ENCODE measurements at places on chromosomes 16 and 17.

DNA sequence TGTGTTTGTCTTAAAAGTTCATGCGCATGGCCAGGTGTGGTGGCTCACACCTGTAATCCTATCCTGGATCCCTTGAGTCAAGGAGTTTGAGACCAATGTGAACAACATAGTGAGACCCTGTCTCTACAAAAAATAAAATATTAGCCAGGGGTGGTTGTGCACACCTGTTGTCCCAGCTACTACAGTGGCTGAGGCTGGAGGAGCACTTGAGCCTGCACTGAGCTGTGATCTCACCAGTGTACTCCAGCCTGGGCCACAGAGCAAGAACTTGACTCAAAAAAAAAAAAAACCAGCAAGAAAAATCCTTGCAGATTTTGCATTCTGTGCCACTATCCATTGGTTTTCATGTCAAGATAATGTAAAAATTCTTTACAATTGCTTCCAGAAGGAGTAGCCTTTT lies 8.2 kb downstream of the KSR1 start:
- DNase-seq, result no peak

DNA sequence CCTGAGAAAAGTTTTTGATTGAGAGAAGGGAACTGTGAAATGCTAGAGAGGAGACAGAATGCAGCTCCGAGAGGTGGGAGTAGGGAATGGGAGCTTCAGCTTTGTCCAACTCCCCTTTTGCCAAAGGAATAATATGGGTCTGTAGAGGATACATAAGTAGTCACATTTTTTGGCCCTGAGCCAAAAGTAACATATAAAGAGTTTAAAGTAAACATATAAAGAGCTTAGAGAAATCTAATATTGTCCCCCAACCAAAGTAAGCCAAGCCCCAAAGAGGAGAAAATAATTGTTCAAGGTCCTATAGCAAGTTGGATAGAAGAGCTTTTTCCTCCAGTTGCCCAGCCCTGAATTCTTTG lies 215.1 kb downstream of the TMEM114 start:
- DNase-seq, result no peak

DNA sequence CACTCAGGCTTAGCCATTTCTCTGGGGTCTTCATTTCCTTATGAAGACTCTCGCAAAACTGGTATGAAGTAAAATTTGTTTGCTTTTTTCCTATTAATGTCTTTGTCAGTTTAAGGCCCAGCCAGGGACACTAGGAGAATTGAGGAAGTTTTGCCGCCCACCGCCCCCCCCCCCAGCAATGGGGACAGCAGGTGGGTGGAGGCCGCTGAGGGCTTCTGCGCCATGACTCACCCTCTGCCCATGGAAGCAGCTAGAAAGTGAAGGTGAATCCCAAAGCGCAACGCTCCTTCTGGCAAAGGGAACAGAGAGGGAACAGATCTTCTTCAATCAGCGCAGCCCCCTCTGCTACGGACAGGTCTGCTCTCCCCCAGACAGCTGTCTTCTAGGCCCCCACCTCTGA lies 49.7 kb downstream of the MARF1 start:
- DNase-seq, result no peak

- no peak for DNase-seq
Observed at GRCh38 chr16:47299587-47299986, 155.8 kb upstream of the NETO2 start.

DNA sequence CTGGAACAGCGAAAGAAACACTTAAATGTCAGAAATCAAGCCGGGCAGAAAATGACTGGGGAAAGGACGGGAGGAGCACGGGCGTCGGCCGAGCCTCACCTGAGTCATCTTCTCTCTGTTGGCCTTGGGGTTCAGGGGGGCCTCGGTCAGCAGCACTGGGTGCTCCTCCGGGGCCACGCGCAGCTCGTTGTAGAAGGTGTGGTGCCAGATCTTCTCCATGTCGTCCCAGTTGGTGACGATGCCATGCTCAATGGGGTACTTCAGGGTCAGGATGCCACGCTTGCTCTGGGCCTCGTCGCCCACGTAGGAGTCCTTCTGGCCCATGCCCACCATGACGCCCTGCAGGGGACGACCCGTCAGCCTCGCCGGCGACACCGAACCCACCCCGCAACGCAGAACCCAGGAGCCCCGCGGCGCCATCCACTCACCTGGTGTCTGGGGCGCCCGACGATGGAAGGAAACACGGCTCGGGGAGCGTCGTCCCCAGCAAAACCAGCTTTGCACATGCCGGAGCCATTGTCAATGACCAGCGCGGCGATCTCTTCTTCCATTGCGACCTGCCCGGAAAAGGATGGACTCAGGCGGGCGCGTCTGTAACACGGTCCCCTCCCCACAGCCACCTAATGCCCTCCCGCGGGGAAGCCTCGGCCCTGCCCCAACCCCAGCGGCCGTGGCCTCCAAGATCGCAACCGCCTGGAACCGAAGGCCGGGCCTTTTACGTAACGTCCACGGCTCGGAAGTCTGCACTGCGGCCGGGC lies 616 bp downstream of the ACTG1 start:
- no peak for DNase-seq

GRCh38 chr16:66851166-66851964 lies 7.2 kb downstream of the CA7 start:
- DNase-seq, result no peak

DNA sequence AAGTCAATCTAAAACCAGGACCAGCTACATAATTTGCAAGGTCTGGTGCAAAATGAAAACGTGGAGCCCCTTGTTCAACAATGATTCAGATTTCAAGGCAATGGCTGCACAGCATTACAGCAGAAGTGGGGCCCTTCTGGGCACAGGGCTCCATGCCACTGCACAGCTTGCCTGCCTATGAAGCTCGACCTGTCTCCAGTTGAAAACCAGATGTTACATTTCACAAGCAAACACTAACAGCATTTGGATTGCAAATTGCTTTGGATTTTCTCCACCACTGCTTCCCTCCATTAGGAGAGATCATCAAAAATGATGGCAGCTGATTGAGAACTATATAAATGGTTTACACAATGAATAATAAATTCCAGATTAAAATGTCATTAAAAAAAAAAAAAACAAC lies 551.4 kb upstream of the ZFHX3 start:
- no peak for DNase-seq

GRCh38 chr17:32814836-32815235 lies 62.1 kb downstream of the MYO1D start:
- no peak for DNase-seq

GRCh38 chr17:28466001-28466400 lies 7.4 kb upstream of the SLC13A2 start:
- peak; percentile 5 for DNase-seq

- DNase-seq, result no peak
Observed at GRCh38 chr16:55434000-55434399, 45.0 kb upstream of the MMP2 start.

GRCh38 chr17:36667922-36668321 lies 66.5 kb downstream of the MRM1 start:
- no peak for DNase-seq

GRCh38 chr17:36777118-36777517 lies 160.2 kb upstream of the LHX1 start:
- no peak for DNase-seq

DNA sequence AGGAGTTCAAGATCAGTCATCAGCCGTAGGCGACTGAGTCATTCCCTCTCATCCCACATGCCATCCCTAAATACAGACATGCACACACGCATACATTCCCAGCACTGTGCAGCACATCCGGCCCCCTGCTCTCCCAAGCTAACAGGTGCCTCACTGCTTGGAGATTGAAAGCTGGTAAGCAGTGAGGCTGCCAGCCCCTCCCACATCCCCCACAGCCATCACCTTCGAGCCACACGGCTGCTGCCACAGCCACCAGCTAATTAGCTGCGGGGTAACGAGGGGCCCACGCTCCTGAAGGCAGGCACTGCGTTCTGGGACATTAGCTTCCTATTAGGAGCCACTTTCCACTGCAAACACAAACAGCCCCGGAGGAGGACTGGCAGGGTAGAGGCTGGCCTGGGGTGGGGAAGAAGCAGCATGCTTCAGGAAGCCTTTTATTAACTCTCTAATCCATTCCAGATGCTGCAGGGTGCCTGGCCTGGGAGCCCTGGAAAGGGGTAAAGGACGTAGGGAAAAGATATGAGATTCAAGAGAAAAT lies 179.6 kb downstream of the CCT6B start:
- no peak for DNase-seq

DNA sequence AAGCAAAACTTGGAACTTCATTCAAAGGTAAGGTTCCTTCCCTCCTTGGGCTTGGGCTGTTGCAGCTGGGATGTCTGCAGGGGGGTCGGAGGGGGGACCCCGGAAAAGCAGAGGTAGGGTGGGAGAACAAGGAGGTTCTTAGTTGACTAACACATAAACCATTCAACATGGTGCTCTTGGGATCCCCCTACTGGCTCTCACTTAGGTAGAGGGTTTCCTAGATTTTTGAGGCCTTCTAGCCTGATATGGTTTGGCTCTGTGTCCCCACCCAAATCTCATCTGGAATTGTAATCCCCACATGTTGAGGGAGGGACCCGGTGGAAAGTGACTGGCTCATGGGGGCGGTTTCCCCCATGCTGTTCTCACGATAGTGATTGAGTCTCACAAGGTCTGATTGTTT lies 93.9 kb downstream of the RGS9 start:
- no peak for DNase-seq

GRCh38 chr16:56657555-56658326 lies at the start of gene MT1F:
MT1F (plus strand) TSS chr16:56657959; CDS start chr16:56658059, 100 bp downstream.
- DNase-seq, result peak; percentile 26

GRCh38 chr16:17206712-17207111 lies 264.0 kb downstream of the XYLT1 start:
- no peak for DNase-seq

GRCh38 chr16:56262148-56262547 lies 70.9 kb downstream of the GNAO1 start:
- no peak for DNase-seq

DNA sequence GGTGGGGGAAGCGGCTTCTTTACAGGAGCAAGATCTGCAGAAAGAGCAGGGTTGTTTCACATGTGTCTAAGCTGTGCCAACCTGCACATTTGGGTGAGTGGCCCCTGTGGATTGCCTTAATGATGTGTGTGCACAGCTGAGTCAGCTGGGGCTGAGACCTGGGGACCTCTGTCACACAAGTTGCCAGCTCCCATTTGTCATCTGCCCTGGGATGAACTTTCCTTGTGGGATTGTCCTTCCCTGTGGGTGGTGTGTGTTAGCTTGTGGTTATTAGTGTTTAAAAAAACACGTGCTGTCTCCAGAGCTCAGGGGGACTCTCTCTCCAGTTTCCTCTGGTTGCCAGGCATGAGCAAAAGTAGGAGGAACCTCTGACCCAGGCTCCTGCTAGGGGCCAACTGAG lies 400.5 kb upstream of the CCL2 start:
- no peak for DNase-seq

GRCh38 chr17:9646546-9646885 lies 1.2 kb downstream of the USP43 start:
- DNase-seq, result no peak

- DNase-seq, result no peak
Observed at GRCh38 chr16:89505204-89506112, 2.7 kb upstream of the SPG7 start.

- no peak for DNase-seq
Observed at GRCh38 chr17:45361451-45361850, 44.6 kb upstream of the MAP3K14 start.

GRCh38 chr16:26269673-26270072 lies 577.9 kb downstream of the HS3ST4 start:
- DNase-seq, result no peak

- no peak for DNase-seq
Observed at GRCh38 chr17:50892101-50892776, 26.1 kb upstream of the TOB1 start.

GRCh38 chr17:81427173-81428120 lies 32.2 kb downstream of the BAHCC1 start:
- no peak for DNase-seq

GRCh38 chr16:2827831-2828520 lies 2.1 kb upstream of the ZG16B start:
- DNase-seq, result no peak

DNA sequence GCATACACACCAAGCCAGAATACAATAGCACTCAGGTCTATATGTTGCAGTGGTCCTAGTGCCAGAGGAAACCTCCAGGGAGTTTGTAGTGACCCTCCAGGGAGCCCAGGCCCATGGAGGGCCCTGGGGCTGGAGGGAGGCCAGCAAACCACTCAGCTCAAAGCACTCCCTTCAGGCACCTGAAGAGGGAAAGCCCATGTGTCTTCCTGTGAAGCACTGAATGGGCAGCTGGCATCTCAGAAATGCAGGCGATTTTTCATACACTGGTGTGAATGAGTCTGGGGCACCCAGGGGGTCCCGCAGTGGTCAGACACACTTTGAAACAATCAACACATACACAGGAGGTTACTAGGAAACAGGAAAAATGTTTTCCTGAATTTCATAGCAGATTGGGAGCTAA lies 12.8 kb downstream of the TBC1D26 start:
- no peak for DNase-seq

DNA sequence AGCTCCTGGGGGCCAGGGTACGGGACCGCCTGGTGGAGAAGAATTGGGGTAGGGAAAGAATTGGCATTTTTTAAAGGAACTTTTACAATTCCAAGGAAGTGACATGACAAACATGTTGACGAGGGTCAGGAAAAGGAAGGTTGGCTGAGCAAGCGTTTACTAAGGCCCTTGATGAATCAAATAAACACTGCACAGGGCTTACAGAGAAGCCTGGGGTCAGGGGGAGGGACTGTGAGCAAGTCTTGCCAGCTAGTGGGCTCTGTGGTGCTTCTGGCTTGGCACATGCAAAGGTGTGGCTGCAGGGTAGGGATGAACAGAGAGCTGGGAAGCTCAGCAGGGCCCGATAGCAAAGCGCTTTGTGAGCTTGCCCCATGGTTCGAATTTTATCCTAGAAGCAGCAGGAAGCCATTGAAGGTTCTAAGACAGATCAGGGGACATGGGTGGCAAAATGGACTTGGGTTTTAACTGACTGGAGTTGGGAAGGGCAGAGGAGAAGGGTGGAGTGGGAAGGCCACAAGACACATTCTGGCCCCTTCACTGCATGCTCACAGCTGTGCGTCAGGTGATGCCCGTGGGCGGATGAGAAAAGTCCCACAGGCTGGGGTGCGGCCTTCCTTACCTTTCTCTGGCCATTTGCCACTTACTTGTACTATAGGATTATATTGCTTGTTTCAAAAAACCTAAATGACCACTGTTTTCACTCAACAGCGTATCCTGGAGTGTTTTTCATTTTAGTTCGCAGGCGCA lies 117.8 kb downstream of the SOCS1 start:
- DNase-seq, result no peak

DNA sequence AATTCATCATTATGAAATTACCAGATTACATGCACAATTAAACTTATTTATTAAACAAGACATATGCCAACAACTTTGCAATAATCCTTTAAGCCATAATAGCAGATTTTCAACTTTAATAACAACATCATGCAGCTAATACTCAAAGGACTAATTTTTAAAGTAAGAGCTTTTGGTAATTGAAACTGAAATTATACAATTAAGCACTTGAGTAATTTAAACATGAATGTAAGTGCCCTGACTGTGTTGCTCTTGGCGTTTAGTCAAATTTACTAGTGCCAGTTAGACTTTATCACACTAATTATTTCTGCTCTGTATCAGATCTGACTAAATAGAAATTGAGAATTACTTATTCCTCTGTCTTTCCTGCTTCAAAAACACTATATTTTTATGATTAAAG lies 46.8 kb upstream of the PSMD7 start:
- no peak for DNase-seq

- no peak for DNase-seq
Observed at GRCh38 chr16:63787014-63787413, 1334.8 kb downstream of the CDH11 start.

All from D721Med (cell line).